Motor neuron (in vitro differentiated cells): ENCODE measurements at places on chromosomes 11 and 22.
A peak's percentile ranks its signal among the peaks of the same experiment; 100 is the strongest.

DNA sequence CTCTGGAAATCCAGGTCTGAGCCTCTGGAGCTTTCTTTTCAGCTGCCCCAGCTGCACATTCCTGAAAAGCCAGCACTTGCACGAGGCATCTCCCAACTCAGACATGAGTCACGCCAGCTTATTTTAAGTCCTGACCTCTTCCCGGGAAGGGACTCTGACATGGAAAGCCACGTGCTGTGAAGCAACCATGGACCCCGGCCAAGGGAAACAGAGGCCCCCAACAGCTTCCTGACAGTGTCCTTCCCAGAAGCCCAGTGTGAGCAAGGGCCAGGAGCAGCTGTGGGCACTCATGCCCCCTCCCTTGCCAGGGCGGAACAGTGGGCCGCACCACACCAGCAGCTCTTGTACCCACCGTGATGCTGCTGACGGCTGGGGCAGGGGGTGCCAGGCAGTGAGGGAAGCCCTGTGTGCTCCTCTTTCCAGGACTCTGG is 118.8 kb upstream of the CADM1 start:
- ATAC-seq = peak; percentile 82

GRCh38 chr11:116976941-116977570 is 121.2 kb downstream of the SIK3 start:
- no peak for ATAC-seq

DNA sequence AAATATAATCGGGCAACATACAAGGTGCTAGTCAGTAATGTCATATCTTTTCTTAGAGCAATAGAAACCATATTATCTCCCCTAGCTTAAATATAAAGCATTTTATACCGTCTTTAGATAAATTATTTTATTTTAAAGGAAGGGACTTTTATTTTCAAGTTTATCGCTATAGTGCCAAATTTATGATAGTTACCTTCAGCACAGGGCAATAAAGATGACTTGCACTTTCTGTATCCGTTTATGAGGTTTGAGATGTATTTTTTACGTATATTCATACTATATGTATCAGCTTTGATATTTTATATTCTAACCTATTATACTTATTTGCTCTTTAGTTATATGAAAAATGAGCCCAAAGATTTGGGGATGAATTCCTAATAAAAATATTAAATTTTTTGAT is 61.6 kb upstream of the CARD18 start:
- ATAC-seq = no peak

DNA sequence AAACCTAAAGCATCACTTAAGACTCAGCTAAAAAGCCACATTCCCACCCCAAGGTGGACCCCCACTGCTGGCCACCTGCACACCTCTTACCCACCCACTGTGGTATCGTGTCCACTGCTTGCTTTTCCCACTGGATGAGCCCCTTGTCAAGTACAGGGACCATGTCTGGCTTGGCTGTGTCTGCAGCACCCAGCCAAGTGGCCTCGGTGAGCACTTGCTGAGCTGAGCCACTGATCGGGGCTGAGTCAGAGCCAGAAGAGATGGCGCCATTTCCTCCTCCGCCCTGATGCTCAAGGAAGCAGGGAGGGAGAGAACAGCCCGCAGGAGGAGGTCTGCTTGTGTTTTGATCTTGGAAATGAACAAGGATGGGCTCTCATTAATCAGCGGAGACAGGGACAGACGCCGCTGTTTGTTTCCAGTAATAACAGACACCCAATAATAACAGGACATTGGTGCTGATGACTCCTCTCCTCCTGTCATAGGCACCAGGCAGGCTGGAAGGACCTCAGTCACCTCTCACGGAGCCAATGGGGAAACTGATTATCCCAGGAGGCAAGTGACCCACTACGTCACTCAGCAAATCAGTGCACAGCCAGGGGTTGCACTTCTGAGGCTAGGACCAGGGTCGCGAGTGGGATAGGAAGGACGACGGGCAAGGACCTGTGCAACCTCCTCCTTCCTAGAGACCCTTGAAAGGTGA is 85.2 kb upstream of the RTL6 start:
- ATAC-seq = peak; percentile 86

DNA sequence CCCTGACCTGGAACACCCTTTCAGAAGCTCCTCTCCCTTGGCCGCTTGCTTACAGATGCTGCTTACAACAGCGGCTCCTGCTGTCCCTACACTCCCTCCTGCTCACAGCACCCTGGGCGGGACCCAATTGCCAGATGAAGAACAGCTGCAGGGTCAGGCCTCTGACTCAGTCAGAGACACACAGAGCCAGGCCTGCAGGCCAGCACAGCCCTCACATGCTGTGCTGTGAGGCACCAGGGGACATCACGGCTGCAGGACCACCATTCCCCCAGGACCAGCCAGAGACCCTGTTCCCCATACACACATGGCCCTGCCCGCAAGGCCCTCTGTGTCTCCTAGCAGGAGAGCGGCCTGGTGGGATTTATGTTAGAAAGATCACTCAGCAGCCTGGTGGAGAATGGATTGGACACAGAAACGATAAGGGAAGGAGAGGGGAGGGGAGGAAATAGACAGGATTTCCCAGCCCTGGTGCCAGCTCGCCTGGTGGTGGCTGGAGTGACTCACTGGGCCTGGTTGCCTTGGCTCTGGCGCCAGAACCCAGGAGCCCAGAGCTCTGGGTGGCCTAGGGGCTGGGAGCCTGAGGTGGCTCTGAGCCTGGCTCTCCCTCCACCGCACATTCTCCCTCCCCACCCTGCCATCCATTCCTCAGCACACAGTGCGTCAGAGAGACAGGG is 6.7 kb downstream of the CAPN5 start:
- ATAC-seq = peak; percentile 97
